ENCODE measurements at places on chromosomes 2 and 18. TPM values are rescaled to one million over a fixed set of nuclear protein-coding genes. Genes with fewer than 3 reads are reported as not detected.
A peak's percentile ranks its signal among the peaks of the same experiment; 100 is the strongest.

ING5 gene
- total RNA-seq, result 38.5 TPM

DNA sequence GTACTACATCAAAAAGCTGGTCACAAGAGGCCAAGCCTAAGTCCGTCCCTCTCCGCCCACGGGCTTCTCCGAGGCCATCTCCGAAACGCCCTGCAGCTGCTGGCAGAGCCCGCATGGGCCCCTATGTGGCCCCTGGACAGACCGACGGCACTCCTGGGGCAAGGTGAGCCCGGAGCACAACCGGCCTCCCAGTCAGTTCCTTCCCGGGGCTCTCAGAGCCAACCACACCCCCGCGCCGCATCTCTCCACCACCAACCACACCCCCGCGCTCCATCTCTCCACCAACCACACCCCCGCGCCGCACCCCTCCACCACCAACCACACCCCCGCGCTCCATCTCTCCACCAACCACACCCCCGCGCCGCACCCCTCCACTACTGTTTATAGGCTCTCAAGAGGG lies 93.5 kb downstream of the ZNF516 start:
- no peaks in the 10 kb centered on the region for H3K36me3 ChIP-seq
- no peak for DNase-seq
- no peak overlapping the region for H3K27ac ChIP-seq
- H3K4me3 ChIP-seq, result no peak overlapping the region
- peaks cover 5% of the 10 kb centered on the region for H3K27me3 ChIP-seq

ELOA2 gene
- total RNA-seq, result not detected

DNA sequence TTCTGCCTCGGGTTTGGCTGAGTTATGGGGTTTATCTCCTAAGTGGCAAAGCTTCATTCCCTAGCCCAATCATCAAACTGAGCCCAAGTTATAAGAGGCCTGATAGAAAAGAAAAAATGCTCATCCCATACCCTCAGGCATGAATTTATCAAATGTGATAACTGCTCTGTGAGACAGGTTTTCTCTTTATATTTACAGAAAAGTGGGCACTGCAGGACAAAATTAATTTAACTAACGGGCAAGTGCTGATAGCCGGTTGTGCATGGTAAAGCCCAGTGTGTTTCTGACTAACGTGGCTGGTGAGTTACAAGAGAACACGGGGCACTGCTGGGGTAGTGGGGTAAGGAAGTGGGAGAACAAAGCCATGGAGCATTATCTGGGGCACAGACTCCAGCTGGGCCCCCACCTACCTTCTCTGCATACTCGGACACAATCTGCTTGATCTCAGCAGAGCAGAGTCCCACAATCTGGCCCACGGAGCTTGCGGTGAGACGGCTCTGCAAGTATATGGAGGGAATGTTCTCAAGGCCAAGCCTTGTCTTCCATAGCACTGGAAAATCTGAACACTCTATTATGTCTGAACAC lies 40.3 kb downstream of the CCDC93 start:
- DNase-seq, result no peak
- H3K4me1 ChIP-seq, result no peaks in the 10 kb centered on the region
- peaks cover 49% of the 10 kb centered on the region for H3K36me3 ChIP-seq
- no peak overlapping the region for H3K27ac ChIP-seq
- no peaks in the 10 kb centered on the region for H3K27me3 ChIP-seq

MFF gene
- 68.3 TPM for total RNA-seq

GATA6 gene
- total RNA-seq, result not detected

DNA sequence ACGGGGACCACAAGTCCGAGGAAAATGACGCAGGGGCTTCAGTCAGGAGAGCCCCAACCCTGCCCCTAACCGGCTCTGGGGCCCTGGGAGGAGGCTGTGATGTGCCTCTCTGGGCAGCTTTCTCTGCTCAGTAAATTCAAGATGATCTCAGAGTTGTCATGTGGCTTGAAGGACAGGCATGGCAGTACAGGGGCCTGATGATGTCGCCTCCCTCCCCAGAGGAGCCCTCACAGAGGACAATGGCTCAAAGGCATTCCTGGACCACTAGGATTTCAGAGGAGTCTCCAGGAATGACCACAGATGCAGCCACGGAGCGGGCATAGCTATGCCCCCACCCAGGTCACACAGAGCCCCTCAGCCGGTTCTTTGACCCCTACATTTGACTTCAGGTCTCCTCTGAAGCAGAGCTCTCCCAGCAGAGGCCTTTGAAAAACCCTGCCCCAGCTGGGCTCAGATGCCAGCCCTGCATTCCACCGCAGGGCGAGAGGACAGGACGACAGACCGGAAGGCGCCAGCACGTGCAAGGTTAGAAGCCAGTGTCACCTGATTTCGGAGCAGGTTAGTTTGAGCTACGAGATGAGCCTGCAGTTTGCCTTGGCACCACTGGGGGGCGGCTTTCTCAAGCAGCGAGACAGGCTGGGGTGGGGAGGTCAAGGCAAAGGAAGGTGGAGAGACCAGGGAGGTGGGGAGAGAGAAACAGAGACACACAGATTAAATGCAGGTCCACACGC lies 39.2 kb downstream of the BIN1 start:
- H3K27ac ChIP-seq, result peak overlapping the region; percentile 11
- DNase-seq, result peak; percentile 81
- H3K4me1 ChIP-seq, result peaks cover 31% of the 10 kb centered on the region
- peaks cover 40% of the 10 kb centered on the region for H3K36me3 ChIP-seq

GRCh38 chr2:179861027-179861415 lies 391 bp downstream of the ZNF385B start:
- no peak for DNase-seq
- peaks cover 66% of the 10 kb centered on the region for H3K27me3 ChIP-seq
- no peak overlapping the region for H3K4me3 ChIP-seq
- H3K27ac ChIP-seq, result no peak overlapping the region
- H3K4me1 ChIP-seq, result peaks cover 12% of the 10 kb centered on the region
- H3K36me3 ChIP-seq, result no peaks in the 10 kb centered on the region

IL36G gene
- total RNA-seq, result not detected

SEC11C gene
- 52.5 TPM for total RNA-seq

GRCh38 chr18:46360866-46361265 lies 256.7 kb downstream of the HAUS1 start:
- H3K27me3 ChIP-seq, result no peaks in the 10 kb centered on the region
- no peaks in the 10 kb centered on the region for H3K4me1 ChIP-seq
- no peak overlapping the region for H3K4me3 ChIP-seq
- no peaks in the 10 kb centered on the region for H3K36me3 ChIP-seq
- no peak for DNase-seq

GRCh38 chr2:46723346-46723745 lies 192.3 kb downstream of the MCFD2 start:
- DNase-seq, result no peak
- H3K4me1 ChIP-seq, result peaks cover 40% of the 10 kb centered on the region
- H3K27ac ChIP-seq, result no peak overlapping the region
- H3K36me3 ChIP-seq, result peaks cover 11% of the 10 kb centered on the region
- no peaks in the 10 kb centered on the region for H3K27me3 ChIP-seq

GRCh38 chr2:119123389-119123788 lies 35.2 kb downstream of the C1QL2 start:
- H3K27me3 ChIP-seq, result no peaks in the 10 kb centered on the region
- no peak overlapping the region for H3K27ac ChIP-seq
- no peaks in the 10 kb centered on the region for H3K4me1 ChIP-seq
- H3K4me3 ChIP-seq, result no peak overlapping the region

QPCT gene
- not detected for total RNA-seq

NEU4 gene
- 0.31 TPM for total RNA-seq

DNA sequence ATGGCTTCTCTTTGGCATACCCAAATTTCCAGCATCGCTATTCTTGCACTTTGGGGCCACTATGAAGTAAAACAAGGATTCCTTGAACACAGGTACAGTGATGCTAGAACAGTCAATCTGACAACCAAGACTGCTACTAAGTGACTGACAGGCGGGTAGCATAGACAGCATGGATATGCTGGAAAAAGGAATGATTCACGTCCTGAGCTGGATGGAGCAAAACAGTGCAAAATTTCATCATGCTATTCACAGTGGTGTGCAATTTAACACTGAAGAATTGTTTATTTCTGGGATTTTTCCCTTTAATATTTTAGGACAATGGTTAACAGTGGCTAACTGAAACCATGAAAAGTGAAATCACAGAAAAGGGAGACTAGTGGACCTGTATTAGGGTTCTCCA lies 1511.2 kb upstream of the ZEB2 start:
- no peaks in the 10 kb centered on the region for H3K36me3 ChIP-seq
- no peaks in the 10 kb centered on the region for H3K27me3 ChIP-seq
- H3K4me3 ChIP-seq, result no peak overlapping the region
- no peak overlapping the region for H3K27ac ChIP-seq
- no peaks in the 10 kb centered on the region for H3K4me1 ChIP-seq

MBD5 gene
- 27.0 TPM for total RNA-seq

DNA sequence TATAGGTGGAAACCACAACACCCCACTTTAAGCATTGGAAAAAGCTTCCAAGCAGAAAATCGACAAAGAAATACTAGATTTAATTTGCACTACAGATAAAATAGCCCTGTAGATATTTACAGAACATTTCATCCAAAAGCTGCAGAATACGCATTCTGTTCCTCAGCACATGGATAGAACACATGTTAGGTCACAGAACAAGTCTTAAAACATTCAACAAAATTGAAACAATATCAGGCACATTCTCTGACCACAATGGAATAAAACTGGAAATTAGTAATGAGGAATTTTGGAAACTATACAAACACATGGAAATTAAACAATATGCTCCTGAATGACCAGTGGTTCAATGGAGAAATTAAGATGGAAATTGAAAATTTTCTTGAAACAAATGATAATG lies 27.8 kb upstream of the XDH start:
- H3K4me1 ChIP-seq, result no peaks in the 10 kb centered on the region
- H3K36me3 ChIP-seq, result no peaks in the 10 kb centered on the region
- DNase-seq, result no peak
- no peak overlapping the region for H3K4me3 ChIP-seq
- H3K27ac ChIP-seq, result no peak overlapping the region
- H3K27me3 ChIP-seq, result peaks cover 9% of the 10 kb centered on the region

DNA sequence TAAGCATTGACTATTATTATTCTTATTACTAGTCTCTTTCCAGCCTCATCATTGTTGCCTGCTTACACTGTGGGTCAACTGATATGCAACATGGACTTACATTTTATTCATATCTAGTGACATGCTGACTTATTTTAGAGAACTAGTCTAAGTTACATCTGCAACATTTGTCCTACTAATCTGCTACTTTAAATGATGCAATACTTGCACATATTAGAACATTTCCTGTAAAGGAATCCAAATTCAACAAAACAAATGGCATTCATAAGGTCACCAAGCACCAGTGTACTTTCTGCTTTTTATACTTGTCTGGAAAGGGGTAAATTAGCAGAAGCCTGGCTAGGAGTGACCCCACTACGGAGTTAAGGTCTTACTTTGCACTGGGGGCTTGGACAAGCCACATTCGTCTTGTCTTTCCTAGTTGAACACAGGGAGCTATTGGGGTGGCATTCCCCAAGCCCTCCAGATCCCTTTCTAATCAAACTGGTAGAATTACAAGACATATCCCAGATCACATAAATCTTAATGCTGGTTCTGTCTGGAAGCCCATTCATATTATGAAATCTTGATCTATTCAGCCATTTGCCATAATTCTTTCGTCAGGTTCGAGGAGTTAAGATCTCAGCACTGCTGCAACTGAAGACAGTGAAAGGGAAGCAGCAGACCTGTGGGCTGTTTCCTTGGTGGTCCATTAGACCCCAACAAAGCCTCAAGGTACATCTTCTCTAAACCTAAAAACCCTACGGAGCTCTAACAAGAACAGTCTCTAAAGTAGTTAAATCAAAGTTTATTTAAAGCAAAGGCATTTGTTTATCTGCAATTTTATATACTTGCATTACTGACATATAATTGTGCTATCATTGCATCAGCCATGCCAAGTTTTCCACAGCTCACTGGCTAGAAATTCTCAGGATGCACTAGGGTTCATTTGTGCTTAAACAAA lies 49.9 kb upstream of the RTN4 start:
- H3K4me1 ChIP-seq, result peaks cover 11% of the 10 kb centered on the region
- peak overlapping the region; percentile 53 for H3K27ac ChIP-seq
- no peak for DNase-seq
- no peaks in the 10 kb centered on the region for H3K27me3 ChIP-seq

PASK gene
- total RNA-seq, result 46.7 TPM

LOXL3 gene
- 0.21 TPM for total RNA-seq

DNA sequence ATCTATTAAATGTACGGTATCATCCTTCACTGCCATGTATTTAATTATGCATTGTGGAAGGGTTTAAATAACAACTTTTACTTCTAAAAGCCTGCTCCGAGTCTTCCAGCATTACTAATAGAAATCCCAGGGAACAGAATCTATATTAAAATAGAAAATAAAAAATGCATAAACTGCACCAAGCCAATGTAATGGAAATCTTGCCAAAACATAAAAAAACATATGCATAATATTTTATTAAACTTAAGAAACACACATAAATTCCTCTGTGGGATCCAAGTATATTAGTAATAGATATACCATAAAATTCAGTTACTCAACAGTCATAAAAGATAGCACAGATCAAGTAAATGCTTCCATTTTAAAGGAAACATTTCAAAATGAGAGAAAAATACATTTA lies 175.6 kb downstream of the TDRD15 start:
- no peaks in the 10 kb centered on the region for H3K36me3 ChIP-seq
- H3K4me1 ChIP-seq, result no peaks in the 10 kb centered on the region
- no peak overlapping the region for H3K4me3 ChIP-seq
- DNase-seq, result no peak
- H3K27me3 ChIP-seq, result no peaks in the 10 kb centered on the region

ATP5MC3 gene
- 293 TPM for total RNA-seq

GRCh38 chr18:48784656-48785055 lies 166.1 kb downstream of the SMAD7 start:
- H3K27me3 ChIP-seq, result no peaks in the 10 kb centered on the region
- no peaks in the 10 kb centered on the region for H3K36me3 ChIP-seq
- no peak for DNase-seq
- H3K4me1 ChIP-seq, result peaks cover 37% of the 10 kb centered on the region

TMEM198 gene
- 0.47 TPM for total RNA-seq

GRCh38 chr2:189210250-189211087 lies 30.9 kb upstream of the COL5A2 start:
- no peak overlapping the region for H3K4me3 ChIP-seq
- no peak for DNase-seq
- H3K4me1 ChIP-seq, result peaks cover 5% of the 10 kb centered on the region
- no peaks in the 10 kb centered on the region for H3K36me3 ChIP-seq

DNA sequence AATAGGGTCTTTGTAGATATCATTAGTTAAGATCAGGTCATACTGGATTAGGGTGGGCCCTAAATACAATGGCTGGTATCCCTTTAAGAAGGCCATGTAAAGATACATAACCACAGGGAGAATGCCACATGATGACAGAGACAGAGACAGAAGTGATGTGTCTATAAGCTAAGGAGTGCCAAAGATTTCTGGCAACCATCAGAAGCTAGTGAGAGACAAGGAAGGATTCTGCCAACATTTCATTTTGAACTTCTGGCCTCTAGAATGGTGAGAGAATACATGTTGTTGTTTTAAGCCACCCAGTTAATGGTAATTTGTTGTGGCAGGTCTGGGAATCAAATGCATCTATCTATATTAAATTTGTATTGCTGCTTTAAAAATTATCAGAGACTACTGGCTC lies 185.5 kb upstream of the CYRIA start:
- H3K4me1 ChIP-seq, result no peaks in the 10 kb centered on the region
- no peak overlapping the region for H3K27ac ChIP-seq
- H3K4me3 ChIP-seq, result no peak overlapping the region
- no peak for DNase-seq
- no peaks in the 10 kb centered on the region for H3K36me3 ChIP-seq

GRCh38 chr2:11357428-11357972 lies 13.1 kb upstream of the ROCK2 start:
- H3K4me3 ChIP-seq, result no peak overlapping the region
- no peak overlapping the region for H3K27ac ChIP-seq
- no peaks in the 10 kb centered on the region for H3K36me3 ChIP-seq
- no peaks in the 10 kb centered on the region for H3K27me3 ChIP-seq
- DNase-seq, result no peak

C1QL2 gene
- not detected for total RNA-seq

BOLA3 gene
- total RNA-seq, result 85.4 TPM

- H3K27ac ChIP-seq, result no peak overlapping the region
- H3K27me3 ChIP-seq, result no peaks in the 10 kb centered on the region
- no peaks in the 10 kb centered on the region for H3K36me3 ChIP-seq
- no peak overlapping the region for H3K4me3 ChIP-seq
- DNase-seq, result no peak
Measured at GRCh38 chr2:113703386-113704299, 52.8 kb downstream of the SLC35F5 start.

All from activated CD8-positive, alpha-beta T cell treated with anti-CD3 and anti-CD28 coated beads, Interleukin-2, amount 10 ng/mL, durations not matched to agents 7 days and 5 days (primary cell).